ENCODE measurements at places on chromosomes 12 and 14. TPM values are rescaled to one million over a fixed set of nuclear protein-coding genes. Genes with fewer than 3 reads are reported as not detected.

Gene TAS2R14
- 1.7 TPM for total RNA-seq

Gene KRT71
- total RNA-seq = not detected

Gene CFL2
- total RNA-seq = 110 TPM

Gene ANGEL1
- total RNA-seq = 15.0 TPM

Gene TARBP2
- total RNA-seq = 51.1 TPM

Gene CELA1
- total RNA-seq = not detected

Gene DEPDC4
- total RNA-seq = 1.3 TPM

Data from astrocyte (in vitro differentiated cells and primary cell).